ENCODE measurements at places on chromosomes 3 and 15.

- DNase-seq, result no peak
Observed at GRCh38 chr15:50676799-50677483, 9.7 kb downstream of the TRPM7 start.

- no peak for DNase-seq
Observed at GRCh38 chr15:43881944-43882343, 55.1 kb downstream of the WDR76 start.

- DNase-seq, result no peak
Observed at GRCh38 chr3:19215427-19215826, 67.1 kb downstream of the KCNH8 start.

- no peak for DNase-seq
Observed at GRCh38 chr15:36109943-36110658, 469.3 kb upstream of the CDIN1 start.

DNA sequence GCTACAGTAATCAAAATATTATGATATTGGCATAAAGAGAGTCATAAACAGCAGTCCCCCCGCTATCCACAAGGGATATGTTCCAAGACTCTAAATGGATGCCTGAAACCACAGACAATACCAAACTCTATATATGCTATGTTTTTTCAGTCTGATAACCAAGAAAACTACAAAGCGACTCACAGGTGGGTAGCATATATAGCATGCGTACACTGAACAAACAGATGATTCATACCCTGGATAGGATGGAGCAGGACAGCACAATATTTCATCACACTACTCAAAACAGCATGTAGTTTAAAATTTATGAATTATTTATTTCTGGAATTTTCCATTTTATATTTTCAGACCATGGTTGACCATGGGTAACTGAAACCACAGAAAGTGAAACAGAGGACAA, 87.0 kb upstream of the PPP2R3A start:
- no peak for DNase-seq

GRCh38 chr3:138397983-138398382, 36.4 kb upstream of the ESYT3 start:
- no peak for DNase-seq

GRCh38 chr3:98968347-98968746, 66.9 kb upstream of the DCBLD2 start:
- no peak for DNase-seq

DNA sequence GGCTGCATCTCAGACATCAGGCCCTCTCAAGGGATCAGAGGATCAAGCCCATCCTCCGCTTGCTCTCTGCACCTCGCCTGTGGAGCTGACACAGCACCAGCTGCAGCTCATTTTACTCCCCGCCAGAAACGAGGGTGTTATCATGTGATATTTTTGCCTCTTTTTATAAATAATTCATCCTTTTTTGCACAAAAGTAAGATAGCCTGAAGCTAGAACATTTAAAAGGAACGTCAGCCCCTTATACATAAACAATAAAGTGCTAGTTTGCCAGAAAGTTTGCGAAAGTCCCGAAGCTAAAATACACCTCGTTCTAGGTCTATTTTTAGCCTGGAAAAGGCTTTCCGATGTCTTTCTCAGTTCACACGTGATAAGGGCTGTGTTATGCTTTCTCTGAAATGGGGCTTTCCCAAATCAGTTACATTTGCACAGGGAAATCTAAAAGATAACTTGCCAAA, 9.6 kb upstream of the FAM174B start:
- DNase-seq, result no peak

DNA sequence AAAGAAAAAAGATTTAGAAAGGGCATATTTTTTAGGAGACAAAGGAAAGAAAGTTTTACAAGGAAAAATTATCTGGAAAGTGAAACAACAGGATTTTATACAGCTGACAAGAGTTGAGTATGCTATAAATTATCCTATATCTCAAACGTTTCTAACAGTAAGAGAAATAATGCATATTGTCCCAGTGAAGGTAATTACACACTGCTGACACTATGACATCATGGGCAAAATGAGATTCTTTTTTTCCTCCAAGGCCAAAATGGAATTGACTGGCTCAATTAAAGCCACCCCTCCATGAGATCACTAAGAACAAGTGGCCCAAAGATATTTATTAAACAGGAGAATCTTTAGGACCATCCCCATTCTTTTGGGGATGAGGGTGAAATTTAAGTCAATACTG, 72.0 kb upstream of the CDIN1 start:
- no peak for DNase-seq

DNA sequence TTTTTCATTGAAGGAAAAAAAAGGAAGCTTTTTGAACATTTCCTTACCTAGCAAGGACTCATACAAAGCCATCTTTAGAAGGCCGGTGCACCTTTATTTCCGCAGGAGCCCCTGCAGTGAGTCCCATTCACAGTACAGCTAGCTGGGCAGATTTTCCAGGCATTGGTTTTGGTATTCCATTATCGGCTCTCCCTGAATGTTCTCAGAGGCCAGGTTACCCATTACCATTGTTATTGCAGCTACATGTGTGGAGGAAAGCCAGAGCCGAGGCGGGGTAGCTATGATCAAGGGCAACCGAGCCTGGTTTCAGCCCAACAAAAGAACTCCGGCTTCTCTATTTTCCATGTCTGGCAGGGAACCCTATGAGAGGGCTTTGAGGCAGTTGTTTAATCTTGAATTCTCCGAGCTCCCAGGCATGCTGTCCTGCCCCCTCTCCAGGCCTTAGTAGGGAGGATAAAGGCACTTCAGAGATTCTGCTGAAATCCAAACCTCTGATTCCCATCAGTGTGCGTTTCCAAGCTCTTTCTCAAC, 100.3 kb downstream of the LRRK1 start:
- no peak for DNase-seq

GRCh38 chr3:56694867-56695683, 12.0 kb upstream of the TASOR start:
- DNase-seq, result no peak

DNA sequence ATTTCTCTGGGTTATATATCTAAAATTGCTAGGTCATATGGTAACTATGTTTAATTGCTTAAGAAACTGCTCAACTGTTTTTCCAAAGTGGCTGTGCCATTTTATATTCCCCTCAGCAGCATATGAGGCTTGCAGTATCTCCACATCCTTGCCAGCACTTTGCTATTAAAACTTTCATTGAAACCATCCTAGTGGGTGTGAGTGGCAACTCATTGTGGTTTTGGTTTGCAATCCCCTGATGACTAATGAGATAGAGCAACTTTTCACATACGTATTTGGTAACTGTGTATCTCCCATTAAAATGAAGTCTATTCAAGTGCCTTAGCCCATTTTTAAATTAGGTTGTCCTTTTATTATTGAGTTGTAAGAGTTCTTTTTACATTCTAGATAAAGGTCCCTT, 17.3 kb downstream of the KPNA1 start:
- no peak for DNase-seq

- DNase-seq, result no peak
Observed at GRCh38 chr3:139677388-139678155, at the start of gene NMNAT3. TSS of gene NMNAT3 (minus strand) at chr3:139677972. CDS start at chr3:139627724, 50,248 bp downstream.

GRCh38 chr3:174755833-174756829, 103.0 kb upstream of the NAALADL2 start:
- no peak for DNase-seq

- no peak for DNase-seq
Observed at GRCh38 chr15:43370310-43370974, 401 bp downstream of the ZSCAN29 start.

DNA sequence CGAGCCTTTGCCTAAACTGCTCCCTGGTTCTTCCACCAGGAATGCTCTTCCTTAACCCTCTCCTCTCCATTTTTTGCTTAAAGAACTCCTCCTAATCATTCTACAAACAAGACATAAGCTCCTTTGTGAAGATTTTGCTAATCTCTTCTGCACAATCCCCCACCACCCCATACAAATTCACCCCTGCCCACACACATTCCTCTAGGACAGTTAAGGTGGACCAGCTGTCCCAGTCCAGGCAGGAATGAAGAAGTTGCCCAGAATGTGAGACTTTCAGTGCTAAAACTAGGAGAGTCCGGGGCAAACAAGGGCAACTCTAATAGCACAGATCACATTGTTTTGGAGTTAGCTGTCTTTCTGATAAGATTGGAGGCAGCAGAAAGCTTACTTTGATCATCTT, 13.9 kb upstream of the FAM174B start:
- no peak for DNase-seq

GRCh38 chr3:146747928-146748327, 142.8 kb upstream of the PLSCR5 start:
- DNase-seq, result no peak

Measured in DMS79 (cell line).